ENCODE measurements at places on chromosomes 1 and 21.

DNA sequence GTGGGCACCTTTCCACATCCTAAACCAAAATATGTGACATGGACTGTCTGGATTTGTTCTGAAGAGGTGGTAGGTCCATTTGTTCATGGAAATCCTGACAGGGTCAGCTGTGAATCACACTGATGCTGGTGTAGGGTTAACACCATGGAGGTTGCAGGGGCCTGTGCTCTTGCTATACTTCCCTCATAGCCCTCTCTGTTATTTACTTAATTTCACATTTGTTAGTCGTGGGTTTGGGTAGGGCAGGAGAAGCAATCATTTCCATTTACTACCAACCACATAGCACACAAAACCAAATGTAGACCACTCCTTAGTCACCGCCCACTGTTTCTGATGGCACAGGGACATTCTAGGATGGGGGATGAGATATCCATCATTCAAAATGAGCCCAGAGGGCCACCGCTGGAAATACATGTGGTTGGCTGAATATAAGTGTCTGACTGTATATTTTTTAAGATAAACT is 61.8 kb upstream of the POU2F1 start:
- DNase-seq: no peak

DNA sequence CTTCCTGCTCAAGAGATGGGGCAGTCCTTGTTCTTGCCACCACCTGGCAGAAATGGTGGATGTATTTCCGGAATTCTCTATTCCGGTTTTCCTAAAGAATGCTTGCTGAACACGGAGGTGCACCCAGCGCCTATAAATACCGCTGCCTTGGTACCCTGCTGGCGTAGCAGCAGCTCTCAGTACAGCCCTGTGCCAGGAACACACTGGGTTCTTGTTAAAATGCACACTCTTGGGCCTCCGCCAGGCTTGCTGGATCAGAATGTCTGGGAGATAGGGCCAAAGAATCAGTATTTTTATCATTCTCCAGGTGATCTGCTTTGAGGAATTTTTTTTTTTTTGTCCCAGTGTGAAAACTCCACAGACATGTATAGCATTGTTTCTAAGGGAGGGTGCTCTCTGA is 54.2 kb downstream of the IGSF5 start:
- DNase-seq: no peak

GRCh38 chr21:42969193-42969600 is 5.2 kb upstream of the PKNOX1 start:
- no peak for DNase-seq

DNA sequence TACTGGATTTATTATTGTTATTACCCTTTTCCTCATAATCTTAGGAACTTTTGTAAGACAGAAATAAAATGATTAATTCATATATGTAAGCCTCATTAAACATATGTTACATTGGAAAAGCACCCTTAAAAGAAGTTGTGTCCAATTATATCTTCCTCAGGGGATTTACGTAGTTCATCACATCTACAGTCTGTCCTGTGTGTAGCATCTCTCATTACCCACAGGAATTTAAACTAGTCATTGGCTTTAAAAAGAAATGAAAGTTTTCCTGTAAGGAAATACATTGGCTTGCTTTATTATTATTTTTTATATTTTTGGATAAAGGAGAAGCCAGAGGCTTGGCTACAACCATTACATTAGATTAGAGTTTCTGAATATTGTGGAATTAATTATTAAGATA is 56.1 kb downstream of the SWT1 start:
- no peak for DNase-seq

DNA sequence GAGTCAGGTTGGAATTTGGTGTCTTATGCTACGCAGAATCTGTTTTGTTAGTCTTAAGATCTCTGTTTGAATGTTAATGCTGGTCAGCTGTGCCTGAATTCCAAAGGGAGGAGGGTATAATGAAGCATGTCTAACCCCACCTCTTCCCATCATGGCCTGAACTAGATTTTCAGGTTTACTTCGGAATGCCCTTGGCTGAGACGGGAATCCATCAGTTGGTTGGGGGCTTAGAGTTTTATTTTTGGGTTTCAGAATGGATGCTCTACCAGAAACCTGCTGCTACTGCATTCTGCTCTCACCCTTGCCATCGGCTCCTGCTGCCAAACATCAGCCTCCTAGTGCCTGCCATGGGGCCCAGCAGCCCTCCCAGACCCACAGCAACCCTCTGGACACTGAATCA is 24.1 kb upstream of the ETV3 start:
- DNase-seq: no peak

DNA sequence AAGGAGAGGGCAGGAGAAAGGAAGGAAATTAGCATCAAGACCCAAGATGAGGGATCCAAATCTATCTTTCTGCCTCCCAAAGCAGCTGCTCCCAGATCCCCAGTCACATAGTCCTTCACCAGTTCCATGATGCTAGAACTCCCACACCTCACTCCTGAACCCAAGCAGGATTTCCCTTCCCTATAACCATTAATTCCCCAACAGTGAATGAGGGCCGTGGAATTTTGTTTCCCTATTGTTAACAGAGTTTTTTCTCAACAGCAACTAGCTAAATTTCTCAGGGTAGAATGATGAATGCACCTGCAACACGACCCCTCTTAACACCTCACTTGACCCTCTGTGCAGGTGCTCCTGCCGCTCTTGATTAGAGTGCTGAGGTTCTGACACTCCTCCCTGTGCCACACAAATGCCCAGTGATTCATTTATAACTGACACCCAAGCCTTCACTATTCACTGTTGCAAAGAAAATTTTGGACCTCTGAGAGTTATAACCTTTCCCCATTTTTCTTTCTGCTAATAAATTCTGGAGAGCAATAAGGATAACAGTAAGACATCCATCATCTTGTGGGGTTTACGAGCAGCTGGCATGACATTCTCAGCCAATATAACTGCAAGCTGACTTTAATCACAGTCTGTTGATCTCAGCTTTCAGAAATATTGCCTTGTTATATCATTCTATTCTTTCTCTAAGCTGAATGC is 25.4 kb upstream of the NPL start:
- no peak for DNase-seq

DNA sequence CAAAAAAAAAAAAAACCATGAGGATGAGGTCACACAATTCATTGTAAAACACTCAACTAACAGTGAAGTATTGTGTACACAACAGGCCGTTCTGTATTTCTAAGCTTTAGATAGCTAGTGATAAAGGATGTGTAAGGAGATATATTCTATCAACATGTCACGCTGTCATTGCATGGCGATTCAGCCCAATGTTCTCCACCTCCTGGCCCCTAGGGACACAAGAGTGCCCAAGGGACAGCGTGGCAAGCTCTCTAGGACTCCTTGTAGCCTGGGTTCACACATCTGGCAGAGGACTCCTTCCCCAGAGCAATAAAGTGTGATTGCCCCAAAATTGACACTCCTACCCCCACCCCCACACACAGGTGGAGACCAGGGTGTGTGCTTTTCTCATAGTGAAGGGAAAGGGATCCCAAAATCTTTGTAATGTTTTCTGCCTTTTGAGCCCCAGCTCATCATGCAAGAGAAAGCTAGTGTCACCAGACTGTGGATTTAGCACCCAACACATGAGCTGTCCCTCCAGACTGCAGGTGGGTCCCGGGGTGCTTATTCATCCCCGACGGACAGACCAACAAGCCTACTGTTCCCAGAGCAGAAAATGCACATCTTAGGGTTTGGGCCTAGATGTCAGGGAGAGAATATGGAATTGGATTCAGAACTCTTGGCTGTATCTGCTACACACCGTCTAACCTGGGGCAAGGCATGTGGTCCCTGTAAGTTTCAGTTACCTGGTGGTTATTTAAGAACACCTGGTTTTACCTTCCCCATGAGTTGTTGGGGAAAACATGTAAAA is 11.5 kb downstream of the TMPRSS3 start:
- no peak for DNase-seq

- DNase-seq: no peak
Measured at GRCh38 chr21:42201615-42202161, 17.3 kb upstream of the ABCG1 start.

DNA sequence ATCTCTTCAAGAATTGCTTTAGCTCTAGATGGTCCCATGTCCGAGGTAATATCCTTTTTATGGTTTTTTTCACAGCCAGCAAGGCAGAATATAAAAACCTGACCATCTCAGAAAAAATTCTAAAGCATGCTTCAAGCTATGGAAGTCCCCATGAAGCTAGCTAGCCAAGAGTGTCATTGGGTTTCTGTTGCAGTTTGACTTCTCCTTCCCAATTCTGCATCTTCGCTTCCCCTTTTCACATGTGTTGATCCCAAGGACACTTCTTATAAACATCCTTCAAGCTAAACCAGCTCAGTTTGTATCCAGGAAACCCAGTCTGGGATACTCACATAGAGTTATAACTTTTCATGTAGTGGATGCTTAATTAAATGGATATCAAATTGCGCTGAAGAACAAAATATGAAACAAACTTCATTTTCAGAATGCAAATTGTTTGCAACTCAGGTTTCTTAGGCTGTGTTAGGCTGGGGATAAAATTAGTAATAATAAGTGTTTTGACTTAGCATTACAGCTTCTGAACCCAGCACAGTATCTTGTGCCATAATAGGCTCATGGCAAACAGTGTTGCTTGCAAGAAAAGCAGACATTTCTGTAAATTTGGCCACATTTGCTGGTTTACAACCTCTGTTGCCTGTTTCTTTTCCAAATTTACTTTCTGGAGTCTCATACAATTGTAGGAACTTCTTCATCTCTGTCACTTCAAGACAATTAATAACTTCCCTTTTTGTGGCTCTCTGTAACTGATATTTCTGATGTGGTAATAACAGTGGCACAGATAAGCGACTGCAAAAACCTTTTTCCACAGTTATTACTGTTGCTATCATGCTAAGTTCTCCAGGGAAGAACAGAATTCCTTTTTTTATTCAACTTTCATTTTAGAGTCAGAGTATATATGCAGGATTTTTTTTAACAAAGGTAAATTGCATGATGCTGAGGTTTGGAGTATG is 53.2 kb downstream of the NCAM2 start:
- DNase-seq: no peak

- no peak for DNase-seq
Measured at GRCh38 chr1:157770442-157771043, 6.4 kb downstream of the FCRL2 start.

- DNase-seq: no peak
Measured at GRCh38 chr1:166190400-166190799, 23.6 kb upstream of the FAM78B start.

- DNase-seq: no peak
Measured at GRCh38 chr21:46355161-46356004, 31.4 kb downstream of the PCNT start.

- no peak for DNase-seq
Measured at GRCh38 chr1:203287898-203288297, 17.4 kb upstream of the BTG2 start.

DNA sequence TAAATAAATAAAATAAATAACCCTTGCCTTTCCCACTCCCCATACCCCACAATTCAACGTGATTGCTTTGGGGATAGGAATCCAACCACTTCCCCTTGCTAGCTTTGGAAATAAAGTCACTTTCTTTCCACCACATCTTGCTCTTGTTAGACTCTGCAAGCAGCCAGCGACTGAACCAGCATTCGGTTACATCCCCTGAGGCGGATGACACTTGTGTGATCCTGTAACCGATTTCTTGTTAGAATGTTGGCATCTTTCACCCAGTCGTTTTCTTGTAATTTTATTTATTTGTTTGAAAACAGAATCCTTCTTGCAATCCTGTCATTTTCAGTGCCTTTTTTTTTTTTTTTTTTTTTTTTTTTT is 1.6 kb upstream of the IFNGR2 start:
- DNase-seq: no peak

DNA sequence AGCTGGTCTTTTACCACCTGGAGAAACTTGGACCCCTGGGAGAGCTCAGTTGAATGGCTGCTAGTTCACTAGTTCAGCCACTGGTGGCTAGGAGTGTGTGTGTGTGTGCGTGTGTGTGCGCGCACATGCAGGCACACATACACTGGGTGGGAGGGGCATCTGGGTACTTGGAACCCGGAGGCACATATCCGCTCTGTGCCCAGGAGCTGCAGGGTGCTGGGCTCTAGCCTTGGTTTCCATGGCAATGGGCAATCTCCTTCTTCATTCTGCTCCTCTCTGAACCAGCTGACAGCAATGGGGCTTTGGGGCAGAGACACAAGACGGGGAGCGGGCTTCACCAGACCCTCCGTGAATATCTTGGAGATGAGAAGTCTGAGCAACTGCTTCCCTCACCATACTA is 87.1 kb upstream of the DISP3 start:
- DNase-seq: no peak

- no peak for DNase-seq
Measured at GRCh38 chr1:56551691-56552090, 27.7 kb downstream of the PLPP3 start.

DNA sequence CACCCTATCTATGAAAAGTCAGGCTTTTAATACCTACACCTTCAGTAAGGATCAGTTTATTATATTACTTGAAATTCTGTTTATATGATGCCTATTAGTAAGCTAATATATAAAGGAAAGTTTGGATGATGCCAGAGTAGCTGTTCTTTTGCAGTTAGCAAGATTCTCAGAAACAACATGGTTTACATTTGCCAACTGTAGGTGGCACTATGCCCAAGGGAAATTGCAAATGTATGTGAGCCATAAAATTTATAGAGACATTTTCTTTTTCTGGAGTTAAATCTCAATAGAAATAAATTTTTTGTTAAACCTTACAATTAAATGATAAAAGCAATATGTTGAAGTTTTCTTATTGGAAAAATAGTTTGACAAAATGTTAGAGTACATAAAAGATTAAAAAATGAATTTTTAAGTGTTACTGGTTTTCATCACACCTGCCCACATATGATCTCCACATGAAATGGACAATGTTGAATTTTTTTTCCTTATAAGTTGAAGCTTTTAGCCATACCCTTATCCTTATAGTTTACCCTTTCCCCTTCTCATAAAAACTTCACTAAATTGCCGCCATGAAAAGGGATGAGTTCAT is 32.1 kb upstream of the EPHX4 start:
- DNase-seq: peak; percentile 9

DNA sequence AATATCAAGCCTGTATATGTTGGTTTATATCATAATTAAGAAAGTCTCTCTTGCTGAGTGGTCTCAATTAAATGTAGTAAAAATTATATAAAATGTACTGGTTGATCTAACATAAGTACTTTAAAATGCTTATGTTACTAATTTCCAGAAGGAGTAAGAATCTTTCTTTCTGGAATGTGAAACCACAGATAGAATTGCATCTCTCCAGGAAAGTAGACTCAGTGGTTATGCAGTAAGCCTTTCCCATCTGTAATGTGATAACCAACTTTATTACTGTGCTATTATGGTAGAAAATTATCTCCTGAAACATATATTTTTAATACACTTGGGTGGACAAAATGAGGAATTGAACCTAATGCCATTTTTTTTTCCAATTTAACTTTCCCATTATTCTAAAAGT is 8.9 kb upstream of the RALGPS2 start:
- DNase-seq: no peak
